Stimulated activated CD4-positive, alpha-beta T cell treated with anti-CD3 and anti-CD28 coated beads, TNF-alpha, amount 100 ng/mL, for 1 hour (primary cell): ENCODE measurements at places on chromosomes 2 and 18.
A peak's percentile ranks its signal among the peaks of the same experiment; 100 is the strongest.

- DNase-seq, result no peak
Measured at GRCh38 chr18:2906704-2907549, 60.1 kb downstream of the EMILIN2 start.

DNA sequence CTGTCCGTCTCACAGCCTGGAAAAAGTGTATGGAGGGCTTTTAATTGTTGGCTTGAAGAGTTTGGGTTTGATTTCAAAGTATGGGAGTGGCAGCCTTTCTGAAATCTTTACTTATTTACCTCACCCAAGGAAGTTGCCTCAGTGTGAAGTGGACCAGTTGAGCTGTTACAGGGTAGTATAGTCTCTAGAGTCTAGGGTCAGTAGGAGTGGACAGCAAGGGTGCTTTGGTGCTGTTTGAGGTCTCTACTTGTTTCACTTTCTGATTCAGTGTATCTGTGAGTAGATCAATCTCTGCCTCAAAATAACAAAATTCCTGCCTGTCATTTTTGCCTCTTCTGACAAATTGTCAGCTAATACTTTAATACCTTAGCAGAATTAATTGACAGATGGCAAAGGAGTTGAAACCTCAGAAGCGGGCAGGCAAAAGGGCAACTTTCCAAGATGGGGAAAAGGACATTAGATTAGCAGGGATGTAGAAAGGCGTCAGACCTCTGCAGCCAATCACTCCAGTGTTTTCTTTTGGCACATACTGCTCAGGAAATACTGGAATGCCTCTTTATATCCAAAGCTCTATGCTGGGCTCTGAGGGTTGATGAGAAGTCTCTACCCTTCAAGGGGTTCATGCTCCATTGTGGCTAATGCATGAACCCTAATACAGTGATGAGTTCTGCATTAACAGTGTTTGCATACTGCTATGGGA, 5.9 kb downstream of the RIOK3 start:
- no peak for DNase-seq

GRCh38 chr18:61635901-61636528, 256.8 kb downstream of the RNF152 start:
- DNase-seq, result no peak

- DNase-seq, result no peak
Measured at GRCh38 chr2:233481368-233482142, 85.0 kb downstream of the USP40 start.

DNA sequence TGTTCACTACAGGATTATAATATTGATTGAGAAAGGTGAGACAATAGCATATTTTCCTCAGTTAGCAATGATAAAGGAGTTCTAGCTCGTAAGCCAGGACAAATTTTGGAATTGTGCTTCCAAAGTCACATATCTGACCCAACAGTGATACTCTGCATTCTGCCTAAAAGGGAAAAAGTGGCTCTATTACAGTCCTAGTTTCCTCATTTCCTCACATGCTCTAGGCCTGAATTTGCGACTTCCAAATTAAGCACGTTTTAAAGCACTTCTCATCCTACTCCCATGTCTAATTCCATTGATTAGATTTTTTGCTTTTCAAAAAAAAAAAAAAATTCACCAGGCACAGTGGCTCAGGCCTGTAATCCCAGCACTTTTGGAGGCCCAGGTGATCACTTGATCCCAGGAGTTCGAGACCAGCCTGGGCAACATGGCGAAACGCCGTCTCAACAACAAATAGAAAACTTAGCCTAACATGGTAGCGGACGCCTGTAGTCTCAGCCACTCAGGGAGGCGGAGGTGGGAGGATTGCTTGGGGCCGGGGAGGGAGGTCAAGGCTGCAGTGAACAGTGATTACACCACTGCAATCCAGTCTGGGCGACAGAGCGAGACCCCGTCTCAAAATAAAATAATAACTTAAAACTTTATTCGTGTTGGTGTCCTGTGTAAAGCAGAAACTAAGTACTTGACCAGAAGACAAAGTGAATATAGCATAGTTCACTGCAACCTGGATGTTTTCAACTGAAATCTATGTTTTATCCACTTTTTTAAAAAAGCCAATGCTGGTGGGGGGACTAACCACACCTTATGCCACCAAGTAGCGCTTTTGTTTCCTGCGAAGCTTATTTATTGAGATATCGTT, 1.5 kb downstream of the ESCO1 start:
- DNase-seq, result no peak

DNA sequence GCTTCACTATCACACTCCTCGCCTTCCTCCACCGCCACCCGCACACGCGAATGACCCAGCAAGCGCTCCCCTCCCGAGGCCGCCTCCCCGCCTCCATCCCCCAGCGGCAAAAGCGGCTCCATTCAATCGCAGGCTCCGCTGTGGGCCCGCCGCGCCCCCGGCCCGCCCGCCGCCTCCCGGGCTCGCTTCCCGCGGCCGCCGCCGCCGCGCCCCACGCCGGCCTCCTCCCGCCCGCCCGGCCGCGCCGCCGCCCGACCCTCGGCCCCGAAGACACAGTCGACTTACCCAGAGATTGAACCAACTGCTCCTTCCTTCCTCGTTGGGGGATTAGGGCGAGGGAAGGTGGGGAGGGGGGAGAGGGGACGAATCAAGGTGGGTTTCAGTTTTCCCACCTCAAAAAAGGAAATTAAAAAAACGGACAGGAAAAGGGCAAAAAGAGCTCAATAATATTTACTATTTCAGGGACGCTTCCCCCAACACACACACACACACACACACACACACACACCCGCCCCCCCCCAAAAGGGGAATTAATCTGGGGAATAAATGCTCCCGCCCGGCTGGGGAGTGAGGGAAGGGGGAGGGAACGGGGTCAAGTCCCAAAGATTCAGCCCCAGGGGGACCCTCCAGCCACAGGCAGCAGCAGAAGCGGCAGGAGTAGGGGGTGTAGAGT, 743 bp downstream of the XPO1 start:
- peak; percentile 34 for DNase-seq

GRCh38 chr2:165989851-165990250, 36.3 kb upstream of the TTC21B start:
- DNase-seq, result no peak

GRCh38 chr2:97718942-97719341, 5.6 kb downstream of the ZAP70 start:
- no peak for DNase-seq

DNA sequence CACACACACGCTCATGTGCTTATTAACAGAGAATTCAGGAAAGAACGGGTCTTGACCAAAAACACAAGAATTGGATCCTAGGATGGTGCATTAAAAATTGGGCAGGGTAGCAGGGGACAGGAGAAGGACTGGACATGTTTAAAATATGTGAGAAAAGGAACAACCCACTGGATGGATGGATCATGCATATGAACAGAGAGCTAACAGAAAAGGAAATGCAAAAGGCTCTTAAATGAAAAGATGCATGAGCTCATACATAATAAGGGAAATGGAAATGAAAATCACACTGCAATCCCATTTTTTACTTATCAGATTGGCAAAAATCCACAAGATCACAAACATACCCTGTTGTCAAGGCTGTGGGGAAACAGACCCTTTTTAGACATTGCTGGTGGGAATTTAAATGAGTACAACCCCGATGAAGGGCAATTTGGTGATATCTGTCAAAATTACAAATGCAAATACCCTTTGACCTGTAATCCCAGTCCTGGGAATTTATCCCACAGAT, 440.6 kb upstream of the SLC14A2 start:
- no peak for DNase-seq

- no peak for DNase-seq
Measured at GRCh38 chr2:170323743-170324142, 145.8 kb downstream of the MYO3B start.

DNA sequence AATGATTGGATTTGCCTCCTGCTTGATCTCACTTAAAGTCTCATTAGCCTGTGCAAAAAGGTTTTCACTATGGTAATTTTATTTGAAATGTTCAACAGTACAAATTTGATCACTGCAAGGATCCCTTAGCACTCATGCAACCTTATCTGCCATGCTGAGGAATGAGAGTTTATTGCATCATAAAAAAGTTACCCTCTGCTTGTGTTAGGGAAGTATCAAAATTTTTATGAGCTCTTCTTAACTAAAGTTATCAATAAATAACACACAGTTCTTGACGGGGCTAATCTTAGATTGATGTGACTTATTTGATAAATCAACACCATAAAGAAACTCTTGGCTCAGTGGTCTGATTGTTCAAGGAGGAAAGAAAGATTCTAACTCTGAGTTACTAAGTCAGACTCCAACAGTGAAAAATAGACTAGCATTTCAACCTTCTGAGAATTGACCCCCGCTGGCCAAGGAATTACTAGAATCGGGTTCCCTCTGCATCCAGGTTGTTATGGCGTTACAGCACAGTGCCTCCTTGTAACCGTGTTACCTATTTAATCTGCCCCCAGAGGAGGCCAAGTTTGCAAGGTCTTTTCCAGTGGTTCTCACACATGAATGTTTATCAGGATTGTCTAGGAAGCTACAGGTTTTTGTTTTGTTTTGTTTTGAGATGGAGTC, 259.7 kb downstream of the CDCA7 start:
- DNase-seq, result no peak

DNA sequence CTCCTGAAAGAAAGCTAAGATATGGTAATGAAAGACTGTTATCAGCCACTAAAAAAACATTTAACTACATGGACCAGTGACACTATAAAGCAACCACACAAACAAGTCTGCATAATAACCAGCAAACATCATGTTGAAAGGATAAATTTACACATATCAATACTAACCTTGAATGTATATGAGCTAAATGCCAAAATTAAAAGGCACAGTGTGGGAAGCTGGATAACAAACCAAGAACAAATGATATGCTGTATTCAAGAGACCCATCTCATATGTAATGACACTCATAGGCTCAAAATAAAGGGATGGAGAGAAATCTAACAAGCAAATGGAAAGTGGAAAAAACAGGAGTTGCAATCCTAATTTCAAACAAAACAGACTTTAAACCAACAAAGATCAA, 213.1 kb upstream of the CDH2 start:
- no peak for DNase-seq

GRCh38 chr18:41449612-41450011, 505.4 kb upstream of the PIK3C3 start:
- no peak for DNase-seq

- no peak for DNase-seq
Measured at GRCh38 chr2:98897746-98898145, 38.3 kb downstream of the CRACDL start.

DNA sequence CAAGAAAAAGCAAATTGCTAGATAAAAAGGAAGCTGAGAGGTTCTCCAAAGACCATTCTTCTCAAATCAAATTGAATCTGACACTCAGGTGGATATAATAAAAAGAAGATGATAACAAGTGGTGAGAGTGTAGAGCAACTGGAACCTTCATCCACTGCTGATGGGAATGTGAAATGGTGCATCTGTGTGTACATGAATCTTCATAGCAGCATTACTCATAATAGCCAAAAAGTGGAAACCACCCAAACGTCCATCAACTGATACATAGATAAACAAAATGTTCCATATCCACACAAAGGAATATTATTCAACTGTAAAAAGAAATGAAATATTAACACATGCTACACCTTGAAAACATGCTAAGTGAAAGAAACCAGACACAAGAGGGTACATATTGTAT, 357.2 kb upstream of the EPHA4 start:
- DNase-seq, result no peak

GRCh38 chr18:63284827-63285733, 34.5 kb downstream of the BCL2 start:
- DNase-seq, result no peak

DNA sequence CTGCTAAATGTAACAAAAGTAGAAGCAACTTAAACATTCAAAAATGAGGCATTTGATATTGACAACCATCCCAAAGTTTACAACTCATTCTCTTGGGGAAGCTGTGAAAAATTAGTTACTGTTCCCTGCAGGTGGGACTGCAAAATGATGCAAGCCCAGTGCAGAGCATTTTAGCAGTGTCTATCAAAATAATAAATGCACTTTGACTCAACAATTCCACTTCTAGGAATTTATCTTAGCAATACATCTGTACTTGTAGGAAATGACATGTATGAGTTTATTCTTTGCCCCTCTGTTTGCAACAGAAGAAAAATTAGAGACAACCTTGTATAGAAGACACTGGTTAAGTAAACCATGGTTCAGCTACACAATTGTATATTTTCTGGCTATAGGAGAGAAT, 48.0 kb upstream of the TLK1 start:
- no peak for DNase-seq

DNA sequence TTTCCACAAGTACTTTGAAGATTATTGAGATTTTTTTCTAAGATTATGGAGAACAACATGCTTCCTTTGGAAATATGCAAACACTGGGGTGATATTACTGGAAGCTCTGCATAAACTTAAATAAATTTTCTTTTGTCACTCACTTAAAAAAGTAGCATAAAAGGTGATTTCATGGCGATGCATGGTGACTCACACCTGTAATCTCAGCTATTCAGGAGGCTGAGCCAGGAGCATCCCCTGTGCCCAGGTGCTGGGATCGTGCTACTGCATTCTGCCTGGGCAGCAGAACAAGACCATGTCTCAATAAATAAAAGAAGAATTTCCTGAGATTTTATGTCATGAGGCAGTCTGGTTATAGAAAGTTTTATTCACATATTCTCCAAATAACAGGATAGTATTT, 679.1 kb upstream of the CDH2 start:
- no peak for DNase-seq

DNA sequence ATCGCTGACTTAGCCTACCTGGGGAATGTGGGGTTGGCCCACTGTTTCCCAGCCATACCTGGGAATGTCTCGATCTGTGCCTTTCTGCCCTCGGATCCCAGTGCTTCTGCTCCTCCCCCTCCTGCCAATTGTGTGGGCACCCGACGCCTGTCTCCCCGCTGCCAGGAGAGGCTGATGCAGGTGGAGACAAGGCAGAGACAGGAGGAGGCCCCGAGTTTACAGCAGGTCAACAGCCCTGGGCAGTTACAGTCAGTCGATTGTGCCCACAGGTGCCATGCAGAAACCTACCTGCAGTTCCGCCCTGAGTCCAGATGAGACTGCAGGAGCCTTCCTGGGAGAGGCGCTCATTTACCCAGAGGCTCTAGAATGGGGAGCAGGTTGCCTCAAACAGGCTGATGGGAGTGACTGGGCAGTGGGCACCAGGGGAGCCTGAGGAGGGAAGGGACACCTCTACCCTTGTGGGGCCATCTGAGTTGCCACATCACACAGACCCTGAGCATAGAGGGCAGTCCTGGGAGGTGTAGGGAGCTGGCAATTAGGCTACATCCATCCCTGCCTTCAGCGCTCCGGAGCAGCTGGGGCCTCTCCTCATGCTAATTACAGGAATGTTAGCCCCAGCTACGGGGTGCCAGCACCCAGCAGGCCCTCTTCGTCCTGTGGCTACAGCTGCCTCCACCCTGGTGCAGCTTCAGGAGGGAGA, 300.1 kb downstream of the NDUFA10 start:
- no peak for DNase-seq

- DNase-seq, result no peak
Measured at GRCh38 chr2:173922760-173923159, 42.4 kb downstream of the SP3 start.

- no peak for DNase-seq
Measured at GRCh38 chr2:67927501-67927900, 135.3 kb downstream of the C1D start.

- DNase-seq, result no peak
Measured at GRCh38 chr18:13165636-13166423, 52.7 kb upstream of the LDLRAD4 start.

DNA sequence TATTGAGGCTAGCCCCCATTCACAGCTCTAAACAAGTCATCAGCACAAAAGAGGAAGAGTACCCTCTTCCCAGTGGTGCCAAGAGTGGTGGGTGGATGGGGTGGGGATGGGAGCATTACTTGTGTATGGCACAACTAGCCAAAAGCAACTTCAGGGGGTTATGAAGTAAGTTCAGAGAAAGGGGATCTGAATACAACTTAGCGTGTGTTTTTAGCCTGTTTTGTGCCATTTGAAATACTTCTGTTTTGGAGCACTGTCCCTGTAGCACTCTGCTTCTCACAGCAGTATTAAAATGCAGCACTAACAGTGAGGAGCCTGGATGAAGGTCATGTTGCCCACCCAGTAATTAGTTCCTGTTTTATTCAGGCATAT, 113.5 kb downstream of the CRIM1 start:
- DNase-seq, result no peak
